Activated CD8-positive, alpha-beta memory T cell treated with anti-CD3 and anti-CD28 coated beads for 1 hour (primary cell): ENCODE measurements at places on chromosomes 12 and 14.

DNA sequence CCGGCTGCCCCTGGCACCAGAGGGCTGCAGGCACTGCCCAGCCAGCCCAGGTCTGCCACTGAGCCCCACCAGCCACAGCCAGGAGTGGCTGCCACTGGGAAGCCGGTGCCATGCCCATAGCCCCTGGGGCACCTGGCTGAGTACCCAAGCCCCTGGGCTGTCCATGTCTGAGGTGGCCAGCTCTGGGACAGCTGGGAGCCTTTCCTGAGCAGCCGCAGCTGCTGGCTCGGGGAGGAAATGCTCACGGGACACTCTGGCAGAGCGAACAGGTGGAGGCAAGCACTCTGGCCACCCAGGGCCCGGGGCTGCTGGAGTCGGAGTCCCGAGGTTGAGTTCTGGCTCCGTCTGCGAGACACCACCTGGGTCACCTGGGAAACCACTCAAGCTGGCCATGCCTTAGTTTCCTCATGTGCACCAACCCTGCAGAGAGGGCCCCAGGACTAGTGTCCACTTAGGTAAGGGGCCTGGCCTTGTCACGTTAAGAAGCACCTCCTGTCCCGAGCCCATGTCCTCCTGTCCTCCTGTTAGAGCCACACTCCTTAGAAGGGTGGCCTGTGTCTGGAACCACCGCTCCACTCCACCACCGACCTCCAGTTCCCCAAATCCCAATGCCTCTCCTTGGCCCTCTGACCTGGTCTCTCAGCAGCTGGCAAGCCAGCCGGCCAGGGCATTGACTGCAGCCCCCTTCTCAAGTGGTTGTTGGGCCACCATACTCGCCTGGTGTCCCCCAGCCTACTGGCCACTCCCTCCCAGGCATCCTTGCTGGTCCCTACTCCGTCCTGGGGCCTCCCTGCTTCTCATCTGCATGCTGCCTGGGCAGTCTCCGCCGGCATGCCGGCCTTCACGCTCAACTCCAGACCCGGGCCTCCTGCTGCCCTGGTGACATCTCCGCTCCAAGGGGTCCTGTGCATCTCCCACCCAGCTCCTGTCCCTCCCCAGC lies 45.3 kb downstream of the BEGAIN start:
- no peak for DNase-seq

DNA sequence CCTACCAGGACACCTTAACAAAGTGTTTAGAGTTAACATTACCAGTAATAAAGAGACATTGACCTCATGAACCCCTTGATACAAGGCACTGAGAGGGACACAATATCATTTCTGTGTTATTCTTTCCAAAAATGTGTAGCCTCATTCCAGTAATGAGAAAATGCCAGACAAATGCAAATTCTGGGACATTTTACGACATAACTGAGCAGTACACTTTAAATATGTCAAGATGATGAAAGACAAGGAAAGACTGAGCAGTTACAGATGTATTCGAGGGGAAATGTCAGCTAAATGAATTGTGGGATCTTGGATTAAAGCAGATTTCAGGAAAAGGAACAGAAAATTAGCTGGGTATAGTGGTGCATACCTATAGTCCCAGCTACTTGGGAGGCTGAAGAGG lies 255.6 kb downstream of the ERC1 start:
- no peak for DNase-seq

GRCh38 chr14:28867571-28867970 lies 101.0 kb downstream of the FOXG1 start:
- DNase-seq, result no peak

- no peak for DNase-seq
Observed at GRCh38 chr14:30194741-30195148, 267.1 kb upstream of the PRKD1 start.

DNA sequence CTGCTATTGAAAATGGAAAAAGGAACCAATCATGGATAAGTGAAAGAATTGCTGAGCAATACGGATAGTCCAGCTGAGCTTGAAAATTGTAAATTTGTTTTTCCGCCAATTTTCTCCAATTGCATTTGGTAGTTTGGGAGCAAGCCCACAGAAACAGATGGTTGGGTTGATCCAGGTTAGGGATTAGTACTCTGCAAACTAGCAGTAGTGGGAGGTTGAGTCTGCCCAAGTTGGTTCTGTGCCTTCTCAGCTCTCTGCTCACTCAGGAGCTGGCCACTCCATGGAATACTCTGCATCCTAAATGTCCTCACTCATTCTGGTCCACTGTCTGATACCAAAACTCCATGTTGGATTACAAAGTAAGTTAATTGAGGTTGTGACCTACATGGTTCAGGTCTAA lies 361.1 kb upstream of the ATP2B1 start:
- no peak for DNase-seq

DNA sequence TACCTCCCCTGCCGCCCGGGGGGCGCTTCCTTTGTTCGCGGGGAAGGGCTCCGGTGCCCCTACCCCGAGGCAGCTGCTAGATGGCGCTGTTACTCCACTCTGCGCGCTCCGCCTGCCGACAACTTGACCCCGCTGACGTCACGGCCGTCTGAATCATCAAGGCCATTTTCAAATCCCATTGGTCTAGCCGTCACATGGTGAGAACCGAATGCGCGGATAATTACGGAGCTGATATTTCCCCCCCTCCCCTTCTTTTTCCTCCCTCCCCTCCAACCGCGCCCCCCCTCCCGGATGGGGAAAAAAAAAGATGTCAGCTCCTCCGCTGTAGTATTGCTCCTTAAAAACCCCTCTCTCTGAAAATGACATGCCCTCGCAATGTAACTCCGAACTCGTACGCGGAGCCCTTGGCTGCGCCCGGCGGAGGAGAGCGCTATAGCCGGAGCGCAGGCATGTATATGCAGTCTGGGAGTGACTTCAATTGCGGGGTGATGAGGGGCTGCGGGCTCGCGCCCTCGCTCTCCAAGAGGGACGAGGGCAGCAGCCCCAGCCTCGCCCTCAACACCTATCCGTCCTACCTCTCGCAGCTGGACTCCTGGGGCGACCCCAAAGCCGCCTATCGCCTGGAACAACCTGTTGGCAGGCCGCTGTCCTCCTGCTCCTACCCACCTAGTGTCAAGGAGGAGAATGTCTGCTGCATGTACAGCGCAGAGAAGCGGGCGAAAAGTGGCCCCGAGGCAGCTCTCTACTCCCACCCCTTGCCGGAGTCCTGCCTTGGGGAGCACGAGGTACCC lies at the start of gene HOXC10:
HOXC10 (plus strand) TSS at position 246 of the 791 bp plus-strand sequence; CDS start at position 360, 114 bp downstream.
- peak; percentile 56 for DNase-seq

DNA sequence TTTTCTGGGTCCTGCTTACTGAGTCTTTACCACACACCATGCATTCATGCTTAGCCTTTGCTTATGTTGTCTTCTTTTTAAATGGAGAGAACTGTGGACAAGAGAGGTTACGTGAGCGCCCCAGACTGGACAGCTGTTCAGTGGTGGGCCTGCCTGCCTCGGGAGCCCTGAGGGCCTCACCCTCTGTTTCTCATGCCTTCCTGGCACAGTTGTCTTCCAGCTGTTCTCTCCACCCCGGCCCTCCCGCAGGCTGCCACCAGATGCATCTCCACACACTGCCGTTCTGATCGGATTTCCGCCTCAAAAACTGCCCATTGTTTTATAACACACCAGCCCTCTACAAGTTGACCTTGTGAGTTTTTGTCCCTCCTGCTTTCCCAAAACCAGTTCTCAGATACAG lies 100.8 kb downstream of the SAMD4A start:
- DNase-seq, result no peak

DNA sequence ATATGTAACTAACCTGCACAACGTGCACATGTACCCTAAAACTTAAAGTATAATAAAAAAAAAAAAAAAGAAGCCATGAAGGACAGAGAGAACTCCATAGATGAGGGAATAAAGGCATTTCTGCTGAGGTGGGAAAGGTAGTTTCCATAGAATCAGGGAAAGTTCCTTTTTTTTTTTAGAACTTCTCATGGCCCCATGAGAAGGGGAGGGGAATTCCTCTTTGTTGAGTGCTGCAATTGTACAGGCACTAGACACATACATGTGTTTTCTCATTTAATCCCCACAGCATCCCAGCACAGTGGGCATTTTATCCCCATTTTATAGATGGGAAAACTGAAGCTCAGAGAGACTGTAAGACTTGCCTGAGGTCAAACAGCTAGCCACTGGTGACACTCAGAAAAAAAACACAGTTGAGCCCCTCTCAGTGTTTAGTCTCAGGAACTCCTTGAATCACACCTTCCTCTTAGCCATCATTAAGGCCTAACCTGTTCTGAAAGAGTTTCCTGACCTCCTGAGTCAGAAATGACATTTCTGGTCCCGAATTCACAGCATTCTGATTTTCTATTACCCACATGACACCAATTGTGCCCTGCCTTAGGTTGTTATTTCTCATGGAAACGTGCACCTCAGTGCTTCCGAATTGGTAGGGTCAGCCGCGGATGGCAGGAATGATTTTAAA lies 189.3 kb upstream of the G2E3 start:
- DNase-seq, result no peak

DNA sequence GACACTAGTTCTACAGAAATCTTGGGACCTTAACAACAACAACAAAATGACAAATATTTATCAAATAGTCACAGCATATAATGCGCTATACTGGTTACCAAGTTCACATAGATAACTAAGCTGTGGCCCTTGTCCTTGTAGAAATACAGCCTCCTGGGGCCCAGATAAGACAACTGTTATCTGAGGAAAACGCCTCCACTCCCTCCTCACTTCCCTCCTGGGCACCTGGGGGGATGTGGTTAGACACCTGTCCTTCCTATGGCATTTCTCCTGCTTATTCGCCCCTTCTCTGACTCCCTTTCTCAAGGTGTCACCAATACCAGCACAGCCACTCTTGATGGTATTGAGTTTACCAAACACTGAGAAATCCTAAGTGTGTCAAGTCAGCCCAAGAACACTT lies 419.4 kb downstream of the RAD51B start:
- DNase-seq, result no peak

- no peak for DNase-seq
Observed at GRCh38 chr12:27902651-27903050, 69.9 kb downstream of the PTHLH start.

DNA sequence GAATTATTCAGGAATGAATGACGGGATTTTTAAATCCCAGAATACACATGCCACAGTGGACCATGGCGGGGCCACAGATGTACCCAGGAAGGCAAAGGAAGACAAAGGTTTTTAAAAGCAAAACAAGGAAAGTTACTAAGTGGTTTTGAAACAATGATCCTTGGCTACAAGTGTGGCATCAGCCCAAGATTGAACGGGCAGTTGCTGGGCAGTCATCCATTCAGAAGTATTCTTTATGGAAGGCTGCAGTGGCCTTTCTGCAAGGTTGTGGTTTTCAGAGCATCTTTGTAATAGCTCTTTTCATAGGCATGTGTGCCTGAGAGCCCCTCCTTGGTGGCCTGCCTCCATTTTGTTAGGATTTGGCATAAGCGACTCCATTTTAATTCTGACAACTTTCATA lies 13.4 kb upstream of the IFI27 start:
- DNase-seq, result no peak

DNA sequence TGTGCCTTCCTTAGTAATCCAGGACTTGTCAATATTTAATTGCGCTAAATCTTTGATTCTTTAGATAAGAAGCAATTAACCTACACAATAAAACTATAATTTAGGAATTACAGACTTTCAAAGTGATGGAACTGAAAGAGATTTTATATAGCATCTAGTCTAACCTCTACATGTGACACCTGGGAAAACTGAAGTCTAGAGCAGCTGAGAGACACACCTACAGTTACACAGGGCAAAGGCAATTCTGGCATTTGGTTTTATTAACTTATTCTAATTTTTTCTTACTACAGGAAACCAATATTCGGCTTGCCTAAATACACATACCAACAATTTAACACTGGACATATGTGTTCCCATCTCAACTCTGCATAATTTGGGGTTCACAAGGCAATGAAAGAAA lies 196.5 kb downstream of the STXBP6 start:
- no peak for DNase-seq

DNA sequence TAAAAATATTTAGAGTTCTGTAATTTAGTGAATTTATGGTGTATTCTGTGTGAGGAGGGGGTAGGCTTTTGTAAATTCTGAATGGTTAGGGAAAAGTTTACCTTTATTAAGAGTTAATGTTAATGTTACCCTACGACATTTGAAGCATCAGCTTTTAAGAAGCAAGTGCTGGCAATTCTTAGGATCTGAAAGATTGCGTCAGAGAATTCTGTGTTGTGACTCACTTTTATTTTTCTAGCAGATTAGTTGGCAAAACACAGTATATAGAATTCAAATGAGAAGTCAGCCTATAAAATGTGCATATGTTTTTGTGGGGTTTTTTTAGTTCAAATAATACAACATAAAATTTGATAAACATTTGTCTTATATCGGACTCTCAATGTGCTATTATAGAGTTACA lies 97.6 kb downstream of the RAD52 start:
- no peak for DNase-seq

- DNase-seq, result no peak
Observed at GRCh38 chr12:62581288-62582064, 114.8 kb downstream of the MON2 start.

GRCh38 chr12:2959505-2960389 lies 550 bp downstream of the TEAD4 start:
- DNase-seq, result no peak

DNA sequence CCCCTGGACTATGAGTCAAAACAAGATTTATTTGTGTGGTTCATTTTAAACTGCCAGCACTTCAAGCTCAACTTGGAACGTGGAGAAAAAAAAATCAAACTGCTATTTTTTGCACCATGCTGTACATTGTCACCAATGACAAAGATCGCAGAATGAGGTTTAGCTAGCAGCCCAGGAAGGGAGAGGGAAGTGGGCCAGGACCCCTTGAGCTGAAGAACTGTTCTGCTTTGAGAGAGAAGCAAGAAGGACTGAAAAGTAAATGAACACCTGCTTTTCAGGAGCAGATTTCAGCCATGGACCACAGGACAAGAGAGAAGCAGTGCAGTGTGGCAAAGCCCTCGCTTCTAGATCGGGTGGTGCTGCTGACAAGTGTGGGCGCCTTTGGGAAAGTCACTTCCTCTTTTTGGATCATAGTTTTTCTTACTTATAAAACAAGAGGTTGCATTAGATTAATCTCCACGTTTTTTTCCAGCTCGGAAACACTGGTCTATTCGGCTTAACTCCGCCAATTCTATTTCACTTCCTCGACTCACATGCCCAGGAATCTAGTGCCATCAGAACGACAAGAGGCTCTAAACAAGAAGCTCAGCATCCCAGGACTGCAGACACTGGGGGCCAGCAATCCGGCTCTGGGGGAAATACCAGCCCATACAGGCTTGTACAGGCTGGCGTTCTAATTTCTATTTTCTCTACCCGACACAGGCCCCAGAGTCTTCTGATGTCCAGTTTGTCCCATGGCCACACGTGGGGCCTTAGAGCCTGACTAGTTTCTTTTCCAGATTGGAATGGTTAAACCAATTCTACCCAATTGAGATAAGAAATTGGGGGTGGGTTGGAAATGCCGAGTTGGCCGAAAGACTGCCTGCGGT lies 129.9 kb downstream of the CRACR2A start:
- no peak for DNase-seq
